ENCODE measurements at places on chromosomes 13 and 19. TPM values are rescaled to one million over a fixed set of nuclear protein-coding genes. Genes with fewer than 3 reads are reported as not detected.

Gene CALR3
- not detected for total RNA-seq

Gene VMAC
- total RNA-seq = 8.0 TPM

Gene FREM2
- under 0.01 TPM for total RNA-seq

Gene LYL1
- total RNA-seq = 0.77 TPM

Gene RINL
- 1.1 TPM for total RNA-seq

Gene COX6B2
- not detected for total RNA-seq

All from uterine smooth muscle cell (primary cell).